NCI-H1105 treated with DMSO at 0.1 percent for 48 hours (cell line): ENCODE measurements at places on chromosomes 16 and 17.
A peak's percentile ranks its signal among the peaks of the same experiment; 100 is the strongest.

DNA sequence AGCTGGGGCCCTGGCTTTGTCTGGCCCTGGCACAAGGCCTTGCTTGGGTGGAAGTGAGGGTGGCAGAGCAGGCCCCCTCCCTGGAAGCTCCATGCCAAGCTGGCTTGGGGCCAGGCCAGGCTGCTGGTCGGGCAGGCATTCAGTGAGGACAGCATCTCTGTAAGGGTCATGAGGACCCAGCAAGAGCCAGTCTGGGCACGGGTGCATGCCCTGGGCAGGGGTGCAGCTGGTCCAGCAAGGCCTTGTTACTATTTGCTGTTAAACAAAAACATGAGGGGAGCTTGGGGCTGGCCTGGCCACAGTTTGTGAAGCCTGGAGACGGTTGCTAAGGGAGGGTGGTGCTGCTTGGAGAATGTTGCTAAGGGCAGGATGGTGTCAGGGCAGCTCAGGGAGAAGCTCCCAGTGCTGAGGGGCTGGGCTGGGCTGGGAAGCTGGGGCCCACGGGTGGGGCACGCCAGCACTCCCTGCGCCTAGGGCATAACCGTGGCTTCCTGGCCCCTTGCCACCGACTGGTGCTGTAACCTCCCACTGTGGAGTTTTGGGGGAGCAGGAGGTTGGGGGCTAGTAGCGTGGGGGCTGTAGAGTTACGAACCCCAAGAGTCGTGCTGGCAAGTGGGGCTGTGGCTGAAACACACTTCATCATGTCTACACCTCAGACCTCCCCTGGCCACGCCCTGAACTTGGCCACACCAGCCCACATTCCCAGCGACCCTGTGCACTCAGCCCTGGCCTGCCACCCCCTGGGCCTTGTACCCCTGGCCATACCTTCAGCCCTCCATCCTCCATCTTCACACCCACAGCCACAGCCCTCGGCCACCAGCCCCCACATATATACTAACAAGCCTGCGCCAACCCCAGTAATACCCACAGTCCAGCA, 1.6 kb downstream of the TPPP3 start:
- DNase-seq: peak; percentile 24

DNA sequence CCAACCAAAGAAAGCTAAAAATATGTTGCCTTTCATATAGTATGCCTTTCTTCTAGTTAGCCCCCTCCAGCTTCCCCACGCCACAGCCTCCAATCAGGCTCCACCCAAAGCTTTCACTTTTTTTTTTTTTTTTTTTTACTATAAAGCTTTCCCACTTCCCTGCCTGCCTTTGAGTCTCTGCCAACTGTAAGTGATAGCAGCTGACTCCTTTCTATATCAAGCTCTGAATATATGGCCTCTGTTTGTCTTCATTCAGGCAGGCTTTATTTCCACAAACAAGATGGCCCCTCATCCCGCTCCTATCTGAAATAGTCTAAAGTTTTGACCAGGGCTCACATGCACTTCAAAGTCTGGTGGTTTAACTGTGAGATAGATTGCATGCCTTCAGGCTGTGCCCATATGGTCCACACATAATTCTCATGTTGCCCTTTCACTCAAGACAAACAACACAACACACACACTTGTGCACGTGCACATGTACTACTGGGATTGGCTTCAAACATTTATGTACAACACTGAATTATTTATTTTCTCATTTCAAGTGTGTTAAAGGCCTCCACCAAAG, 39.8 kb upstream of the DYNLRB2 start:
- DNase-seq: peak; percentile 14

DNA sequence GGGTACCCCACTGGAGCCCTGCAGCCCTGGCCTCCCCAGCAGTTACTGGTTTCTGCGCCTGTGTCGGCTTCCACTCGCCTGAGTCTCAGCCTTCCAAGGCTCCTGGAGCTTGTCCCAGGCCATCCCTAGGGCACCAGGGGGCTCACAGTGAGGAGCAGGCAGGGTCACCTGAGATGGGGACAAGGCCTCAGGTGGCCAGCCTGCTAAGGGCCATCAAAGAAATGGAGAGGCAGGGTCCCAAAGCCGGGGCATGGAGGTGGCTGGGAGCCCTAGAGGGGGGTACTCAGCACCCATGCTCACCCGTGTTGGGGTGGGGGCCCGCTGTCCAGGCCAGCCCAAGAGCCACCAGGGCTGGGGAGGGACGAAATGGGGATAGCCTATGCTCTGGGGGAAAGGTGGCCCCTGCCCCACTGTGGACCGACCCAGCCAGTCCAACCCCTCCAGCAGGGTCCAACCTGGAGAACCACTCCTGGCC, 1.3 kb downstream of the FASN start:
- no peak for DNase-seq

- DNase-seq: peak; percentile 48
These were observed 186.3 kb upstream of the NLRP1 start for GRCh38 chr17:5770441-5771270.

GRCh38 chr17:64092952-64093451, 36.9 kb downstream of the ERN1 start:
- no peak for DNase-seq

GRCh38 chr17:83151056-83151441, 71.6 kb downstream of the METRNL start:
- DNase-seq: no peak

- DNase-seq: no peak
These were observed 23.3 kb downstream of the PHF12 start for GRCh38 chr17:28928061-28928460.

DNA sequence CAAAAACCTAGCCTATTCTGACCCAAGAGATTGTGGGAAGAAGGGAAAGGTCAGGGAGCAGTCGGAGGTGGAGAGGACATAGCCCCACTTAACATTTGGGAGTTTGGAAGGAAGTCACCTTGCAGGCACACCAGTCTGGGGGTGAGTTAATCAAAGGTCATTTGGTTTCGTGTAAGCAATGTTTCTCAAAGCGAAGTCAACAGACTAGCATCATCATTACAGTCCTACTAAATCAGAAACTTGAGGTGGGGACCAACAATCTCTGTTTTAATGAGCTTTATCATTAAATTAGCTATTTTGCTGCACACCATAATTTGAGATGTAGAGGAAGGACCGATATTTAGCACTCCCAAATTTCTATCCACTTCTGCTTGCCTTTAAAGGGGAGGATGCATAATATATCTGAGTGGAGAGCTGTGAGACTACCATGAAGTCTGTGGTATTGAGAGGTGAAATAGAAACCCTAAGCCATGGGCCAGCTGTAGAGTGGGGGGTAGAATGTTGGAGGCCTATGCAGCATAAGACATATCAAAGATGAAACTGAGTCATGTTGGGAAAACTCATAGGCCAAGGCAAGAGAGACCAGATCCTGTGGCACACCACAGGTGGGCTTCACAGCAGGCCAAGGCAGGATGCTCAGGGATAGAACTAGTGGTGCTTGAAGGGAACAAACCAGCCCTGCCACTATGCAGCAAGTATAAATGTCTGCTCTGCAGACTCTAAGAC, 141.7 kb upstream of the ANKFN1 start:
- no peak for DNase-seq

DNA sequence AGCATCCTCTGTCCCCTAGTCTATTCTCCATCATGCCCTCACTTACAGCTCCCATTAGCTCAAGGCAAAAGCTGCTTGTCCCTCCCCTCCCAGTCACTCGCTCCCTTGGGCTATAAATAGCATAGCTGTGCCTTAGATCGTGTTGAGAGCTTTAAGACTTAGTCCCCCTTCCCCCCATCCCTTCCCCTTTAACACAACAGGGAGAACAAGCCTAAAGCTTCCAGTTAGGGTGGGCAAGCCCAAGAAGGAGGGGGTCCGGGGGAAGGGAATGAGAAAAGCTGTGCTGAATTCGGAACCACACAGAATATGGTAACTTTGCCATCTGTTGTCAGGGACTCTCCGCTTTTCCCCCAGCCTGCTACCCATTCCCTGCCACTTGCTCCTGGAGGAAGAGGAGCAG, 4.9 kb upstream of the HIGD1B start:
- no peak for DNase-seq

DNA sequence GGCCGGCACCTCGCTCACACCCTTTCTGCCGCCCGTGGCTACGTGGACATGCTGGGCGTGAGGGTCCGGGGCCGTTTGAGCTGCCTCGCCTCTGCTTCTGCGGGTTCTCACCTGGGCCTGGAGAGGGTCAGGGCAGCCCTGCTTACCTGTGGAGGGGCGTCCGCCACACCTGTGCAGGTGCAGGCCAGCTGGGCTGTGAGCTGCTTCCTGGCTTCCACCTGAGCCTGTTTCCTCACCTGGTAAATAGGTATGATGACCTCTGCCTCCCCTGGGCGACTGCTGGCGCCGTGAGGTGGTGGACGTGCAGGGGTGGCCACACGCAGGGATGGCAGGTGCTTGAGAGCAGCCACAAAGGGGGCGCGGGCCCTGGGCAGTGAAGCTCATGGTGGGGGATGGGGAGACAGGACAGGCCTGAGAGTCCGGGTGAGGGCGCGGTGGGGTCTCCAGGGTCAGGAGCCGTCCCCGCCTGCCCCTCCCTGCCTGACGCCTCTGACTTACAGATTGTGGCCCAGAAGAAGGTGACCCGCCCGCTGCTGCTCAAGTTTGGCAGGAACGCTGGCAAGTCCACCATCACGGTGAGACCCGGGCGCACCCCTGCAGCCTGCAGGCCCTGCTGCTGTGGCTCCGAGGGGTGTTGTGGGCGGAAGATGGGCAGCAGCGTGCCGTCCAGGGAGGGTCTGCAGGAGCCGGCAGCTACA, 7.8 kb downstream of the CPNE7 start:
- DNase-seq: no peak

- DNase-seq: no peak
These were observed 88.2 kb downstream of the STX8 start for GRCh38 chr17:9487406-9487805.

DNA sequence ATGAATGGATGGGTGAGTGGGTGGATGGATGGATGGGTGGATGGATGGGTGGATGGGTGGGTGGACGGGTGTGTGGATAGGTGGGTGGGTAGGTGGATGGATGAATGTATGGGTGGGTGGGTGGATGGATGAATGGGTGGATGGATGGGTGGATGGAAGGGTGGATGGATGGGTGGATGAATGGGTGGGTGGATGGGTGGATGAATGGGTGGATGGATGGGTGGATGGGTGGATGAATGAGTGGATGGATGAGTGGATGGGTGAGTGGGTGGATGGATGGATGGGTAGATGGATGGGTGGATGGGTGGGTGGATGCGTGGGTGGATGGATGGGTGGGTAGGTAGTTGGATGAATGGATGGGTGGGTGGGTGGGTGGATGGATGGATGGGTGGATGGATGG, 13.2 kb upstream of the ATP2C2 start:
- DNase-seq: no peak

GRCh38 chr17:35368081-35368830, 5.2 kb downstream of the SLFN11 start:
- DNase-seq: no peak

GRCh38 chr17:8798846-8799569, at the start of gene MFSD6L:
Gene MFSD6L, minus strand, starts transcription at chr17:8799365. Its CDS starts 245 bp downstream, at chr17:8799120.
- no peak for DNase-seq

- DNase-seq: no peak
These were observed 147.3 kb downstream of the PCTP start for GRCh38 chr17:55898195-55898594.

DNA sequence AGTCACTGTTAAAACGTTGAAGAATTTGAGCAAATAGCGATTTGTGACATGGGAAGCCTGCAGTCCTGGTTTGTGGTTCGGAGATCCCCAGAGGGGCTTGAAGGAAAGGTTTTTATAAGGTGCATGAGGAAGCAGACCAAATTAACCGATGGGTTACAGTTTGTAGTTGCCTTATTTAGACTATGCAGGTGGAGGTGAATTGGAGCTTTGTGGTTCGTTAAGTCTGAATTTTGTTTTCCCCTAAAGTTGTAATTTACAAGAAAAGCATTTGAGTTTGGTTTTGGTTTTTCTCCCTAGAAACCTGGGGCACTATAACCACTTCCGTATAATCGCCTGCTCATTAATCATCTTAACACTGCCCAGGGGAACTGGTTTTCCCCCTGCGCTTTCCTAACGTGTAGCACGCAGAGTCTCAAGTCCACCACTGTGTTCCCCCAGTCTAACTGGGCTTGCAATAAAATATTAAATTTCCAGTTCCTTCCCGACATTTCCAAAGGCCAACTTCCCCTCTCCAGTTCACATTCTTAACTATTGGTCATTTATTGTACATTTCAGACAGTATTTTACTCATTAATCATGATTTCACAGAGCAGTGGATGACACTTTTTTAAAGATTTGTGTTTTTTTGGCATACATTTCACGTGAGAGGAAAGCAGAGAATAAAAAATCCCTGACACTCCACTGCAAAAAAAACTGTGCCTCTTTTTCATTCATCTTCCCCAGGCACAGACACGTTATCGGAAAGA, 932 bp downstream of the ZNF267 start:
- DNase-seq: peak; percentile 18

DNA sequence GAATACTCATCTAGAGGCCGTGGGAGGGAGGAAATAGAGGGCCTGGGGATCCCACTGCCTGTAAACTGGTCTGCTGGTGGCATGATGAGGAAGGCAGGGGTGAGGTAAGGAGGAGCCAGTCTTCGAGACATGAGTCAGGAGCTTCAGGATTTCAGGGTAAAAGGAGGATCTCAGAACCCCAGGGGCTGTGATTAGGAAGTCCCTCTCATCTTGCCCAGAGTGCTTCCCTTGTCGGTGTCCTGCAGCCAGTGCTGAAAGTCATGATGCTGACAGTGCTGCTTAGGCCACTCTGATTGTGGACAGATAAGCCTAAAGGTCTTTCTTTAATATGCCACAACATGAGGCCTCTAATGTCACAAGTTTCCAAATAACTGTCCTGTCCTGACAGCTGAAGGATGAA, 29.6 kb downstream of the COG4 start:
- DNase-seq: no peak

DNA sequence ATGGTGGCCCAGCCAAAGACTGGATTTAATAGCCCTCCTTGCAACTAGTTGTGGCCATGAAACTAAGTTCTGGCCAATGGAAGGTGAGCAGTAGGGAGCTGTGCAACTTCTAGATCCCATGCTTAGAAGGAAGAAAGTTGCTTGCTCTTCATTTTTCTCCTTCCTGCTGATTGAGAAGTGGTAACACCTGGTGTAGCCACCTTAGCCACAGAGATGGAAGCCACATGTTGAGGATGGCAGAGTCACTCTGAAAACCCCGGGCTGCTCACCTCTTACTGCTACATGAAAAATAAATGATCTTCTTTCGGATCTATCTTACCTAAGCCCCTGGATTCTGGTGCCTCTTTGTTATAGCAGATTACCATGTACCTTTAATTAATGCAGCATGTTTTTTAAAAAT, 10.3 kb upstream of the ATP5MC1 start:
- no peak for DNase-seq

GRCh38 chr16:67663151-67663876, 2.6 kb downstream of the PARD6A start:
- no peak for DNase-seq

- no peak for DNase-seq
These were observed 223.6 kb upstream of the CIBAR2 start for GRCh38 chr16:85335584-85336491.
